ENCODE measurements at places on chromosomes 16 and 17.

- no peak for DNase-seq
These were observed 244.2 kb downstream of the GSG1L start for GRCh38 chr16:27819356-27819755.

DNA sequence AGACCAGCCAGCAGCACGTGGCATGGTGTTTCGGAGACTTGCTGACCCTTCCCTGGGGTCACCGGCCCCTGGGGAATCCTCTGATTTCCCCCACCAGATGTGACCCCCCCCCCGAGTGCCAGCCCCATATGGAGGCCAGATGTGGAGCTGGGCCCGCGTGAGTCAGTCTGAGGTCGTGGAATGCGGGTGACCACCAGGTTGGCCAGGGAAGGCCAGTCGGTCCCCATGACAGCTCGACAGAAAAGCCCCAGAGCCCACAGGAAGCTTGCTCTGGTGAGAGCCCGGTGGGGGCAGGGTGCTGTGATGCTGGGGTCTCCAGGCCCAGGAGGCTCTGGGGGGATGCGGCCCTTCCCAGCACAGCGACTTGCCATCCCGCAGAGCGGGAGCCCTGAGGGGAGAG lies 209.0 kb downstream of the NTN1 start:
- no peak for DNase-seq

GRCh38 chr17:37106049-37106448 lies 157.3 kb downstream of the AATF start:
- DNase-seq: no peak

DNA sequence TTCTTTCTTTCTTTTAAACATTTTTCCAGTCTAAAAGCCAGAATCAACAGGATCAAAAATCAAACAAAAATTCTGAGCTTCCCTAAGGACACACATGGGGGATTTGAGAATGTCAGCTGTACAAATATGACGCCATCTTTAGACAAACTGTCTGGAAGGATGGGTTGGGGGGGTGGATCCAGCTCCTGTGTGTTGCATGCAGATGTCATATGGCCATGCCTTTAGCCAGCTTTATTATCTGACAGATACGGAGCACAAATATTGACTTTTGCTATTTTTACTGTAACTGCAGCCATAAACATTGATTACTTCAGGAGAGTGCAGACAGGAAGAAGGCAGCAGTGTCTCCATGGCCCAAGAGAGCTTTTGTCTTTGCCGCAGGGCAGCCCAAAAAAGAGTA lies 279.4 kb upstream of the ELAC2 start:
- DNase-seq: no peak

- no peak for DNase-seq
These were observed 454.3 kb upstream of the CDH11 start for GRCh38 chr16:65576139-65576538.

- no peak for DNase-seq
These were observed 9.1 kb upstream of the SCNN1B start for GRCh38 chr16:23293016-23293415.

DNA sequence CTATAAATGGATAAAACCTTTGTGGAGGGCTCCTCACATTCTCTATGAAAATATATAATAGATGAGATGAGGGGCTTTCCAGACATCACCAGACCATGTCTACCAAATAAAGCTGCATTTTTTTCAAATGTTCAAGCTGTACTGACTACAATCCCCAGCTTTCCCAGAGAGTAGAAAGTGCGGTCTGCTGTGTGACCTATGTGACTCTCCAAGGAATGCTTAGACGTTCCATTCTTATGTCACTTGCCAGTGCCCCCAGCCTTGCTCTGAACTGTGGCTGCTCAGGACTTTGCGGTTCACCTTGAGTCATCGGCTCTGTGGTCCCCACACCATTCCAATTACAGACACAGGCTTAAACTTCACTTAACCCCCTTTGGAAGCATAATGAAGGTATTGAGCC lies 47.8 kb upstream of the SCNN1B start:
- DNase-seq: no peak

- DNase-seq: no peak
These were observed 13.3 kb upstream of the MYH8 start for GRCh38 chr17:10435096-10435495.

DNA sequence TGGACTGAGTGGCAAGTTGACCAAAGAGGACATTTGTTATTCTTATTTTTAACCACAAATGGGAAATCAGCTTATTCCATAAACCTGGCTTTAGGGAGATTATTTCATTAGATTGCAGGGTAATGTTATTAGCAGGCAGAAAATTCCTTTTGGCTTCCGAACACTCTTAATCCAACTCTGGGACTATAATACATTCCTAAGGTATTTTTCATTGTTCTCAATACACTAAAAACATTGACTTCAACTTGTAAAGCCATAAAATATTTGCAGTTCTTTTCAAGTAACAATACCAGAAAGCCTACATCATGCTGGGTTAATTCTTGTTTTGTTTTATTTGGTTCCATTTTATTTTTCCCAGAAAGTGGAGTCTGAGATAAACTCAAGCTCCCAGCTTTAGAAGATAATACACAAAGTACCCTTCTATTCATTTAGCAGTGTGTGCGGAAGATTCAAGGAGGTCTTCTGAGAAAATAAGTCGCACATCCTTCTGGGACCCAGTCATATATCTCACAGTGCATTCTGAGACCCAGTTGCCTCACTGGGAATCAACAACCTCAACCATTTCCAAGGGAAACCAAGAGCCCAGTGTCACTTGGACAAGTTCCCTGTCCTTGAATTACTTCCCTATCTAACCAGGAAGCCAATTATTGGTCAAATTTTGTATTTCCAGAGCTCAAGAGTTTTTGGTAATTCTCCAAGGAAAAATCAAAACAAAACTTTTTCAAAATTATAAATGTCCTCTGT lies 389.6 kb upstream of the DYNLRB2 start:
- no peak for DNase-seq

DNA sequence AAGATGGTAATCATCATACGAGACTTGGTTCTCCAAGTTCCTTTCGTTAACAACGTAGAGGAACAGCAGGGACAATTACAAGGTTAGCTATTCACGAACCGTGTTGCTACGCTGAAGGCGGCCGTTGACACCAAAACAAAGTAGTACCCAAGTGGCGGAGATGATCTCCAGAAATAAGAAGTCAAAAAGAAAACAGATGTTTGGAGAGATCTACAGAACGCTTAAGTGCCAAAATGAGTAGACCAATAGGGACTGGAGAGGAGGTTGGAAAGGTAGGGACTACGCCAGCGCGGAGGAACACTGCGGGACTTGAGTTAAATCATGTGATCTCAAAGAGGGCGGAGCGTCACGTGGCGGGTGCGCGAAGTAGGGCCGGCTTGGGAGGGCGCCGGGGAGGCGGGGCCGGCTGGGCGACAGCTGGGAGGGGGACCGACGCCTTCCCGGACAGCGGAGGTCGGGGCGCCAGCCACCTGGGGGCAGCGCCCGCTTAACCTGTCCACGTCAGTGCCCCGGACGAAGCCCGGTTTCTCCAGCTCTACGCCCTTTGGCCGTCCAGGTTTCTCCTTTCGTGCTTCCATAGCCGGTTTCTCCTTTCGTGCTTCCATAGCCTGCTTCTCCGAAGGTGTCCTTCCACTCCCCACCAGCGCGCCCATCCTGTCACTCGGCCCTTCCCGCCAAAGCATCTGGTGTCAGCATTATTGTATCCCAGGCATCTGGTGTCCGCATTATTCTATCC lies 636 bp upstream of the GABARAP start:
- DNase-seq: peak; percentile 91

GRCh38 chr17:35069311-35069710 lies 5.8 kb upstream of the RFFL start:
- no peak for DNase-seq

- no peak for DNase-seq
These were observed 19.5 kb downstream of the ANKRD40 start for GRCh38 chr17:50688245-50688644.

DNA sequence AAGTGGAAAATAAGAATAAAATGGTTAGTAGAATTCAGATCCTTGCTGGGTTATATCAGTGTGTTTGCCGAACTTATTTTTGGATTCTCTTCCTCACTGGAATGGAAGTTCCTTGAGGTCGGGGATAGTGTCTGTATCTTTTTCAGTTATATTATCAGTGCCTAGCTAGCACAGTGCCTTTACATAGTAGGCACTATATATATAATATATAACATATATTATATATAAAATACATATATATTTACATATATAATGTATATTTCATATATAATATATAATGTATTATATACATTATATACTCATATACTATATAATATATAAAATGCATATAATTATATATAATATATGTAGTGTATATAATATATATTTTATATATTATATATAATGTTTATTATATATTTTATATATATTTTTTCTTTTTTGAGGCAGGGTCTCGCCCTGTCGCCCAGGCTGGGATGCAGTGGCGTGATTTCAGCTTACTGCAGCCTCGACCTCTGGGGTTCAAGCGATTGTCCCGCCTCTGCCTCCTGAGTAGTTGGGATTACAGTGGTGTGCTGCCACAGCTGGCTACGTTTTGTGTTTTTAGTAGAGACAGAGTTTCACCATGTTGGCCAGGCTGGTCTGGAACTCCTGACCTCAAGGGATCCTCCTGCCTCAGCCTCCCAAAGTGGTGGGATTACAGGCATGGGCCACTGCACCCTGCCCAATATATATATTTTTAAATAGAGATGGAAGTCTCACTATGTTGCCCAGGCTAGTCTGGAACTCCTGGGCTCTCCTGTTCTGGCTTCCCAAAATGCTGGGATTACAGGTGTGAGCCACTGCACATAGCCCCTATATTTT lies 3.2 kb downstream of the NFATC3 start:
- no peak for DNase-seq

DNA sequence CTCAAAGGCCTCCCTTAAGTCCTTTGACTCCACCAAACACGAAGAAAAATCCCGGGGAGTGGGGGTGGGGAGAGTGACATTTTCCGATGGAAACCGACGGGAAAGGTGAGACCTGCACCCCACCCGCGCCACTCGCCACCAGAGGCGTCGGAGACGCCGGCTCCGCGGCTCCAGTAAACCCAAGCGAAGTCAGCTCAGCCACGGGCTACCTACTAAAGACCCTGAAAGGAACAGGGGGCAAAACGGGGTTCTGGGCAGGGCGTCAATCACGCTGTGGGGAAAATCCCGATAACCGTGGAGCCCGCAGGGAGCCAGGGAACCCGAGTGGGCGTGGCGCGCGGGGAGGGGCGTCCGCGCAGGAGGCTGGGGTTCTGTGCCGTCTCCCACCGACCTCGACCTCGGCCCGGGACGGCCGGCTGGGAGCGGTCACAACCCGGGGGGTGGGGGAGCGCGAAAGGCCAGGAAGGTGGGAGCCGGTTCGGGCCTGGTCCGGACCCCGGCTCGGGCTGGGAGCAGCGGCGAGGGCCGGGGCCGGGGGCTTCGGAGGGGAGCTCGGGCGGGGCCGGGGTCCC lies 565 bp downstream of the WDR45B start:
- peak; percentile 6 for DNase-seq

DNA sequence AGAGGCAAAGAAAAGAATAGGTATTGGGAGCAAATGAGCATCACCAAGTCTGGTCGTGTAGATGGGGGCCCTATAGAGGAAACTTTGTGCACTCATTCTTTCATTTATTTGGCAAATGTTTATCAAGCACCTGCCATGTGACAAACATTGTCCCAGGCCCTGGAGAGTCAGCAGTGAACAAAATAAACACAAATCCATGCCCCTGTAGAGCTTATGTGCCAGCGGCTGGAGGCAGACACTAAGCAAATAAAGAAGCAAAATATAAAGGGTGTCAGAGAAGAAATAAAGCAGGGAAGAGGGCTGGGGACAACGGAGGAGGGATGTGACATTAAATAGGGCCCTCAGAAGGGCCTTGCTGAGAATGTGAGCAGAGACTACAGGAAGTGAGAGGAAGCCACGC lies 45.5 kb downstream of the KATNIP start:
- no peak for DNase-seq

GRCh38 chr17:81406117-81406953 lies 11.1 kb downstream of the BAHCC1 start:
- no peak for DNase-seq

GRCh38 chr17:45318561-45319230 lies 1.9 kb upstream of the MAP3K14 start:
- DNase-seq: no peak

DNA sequence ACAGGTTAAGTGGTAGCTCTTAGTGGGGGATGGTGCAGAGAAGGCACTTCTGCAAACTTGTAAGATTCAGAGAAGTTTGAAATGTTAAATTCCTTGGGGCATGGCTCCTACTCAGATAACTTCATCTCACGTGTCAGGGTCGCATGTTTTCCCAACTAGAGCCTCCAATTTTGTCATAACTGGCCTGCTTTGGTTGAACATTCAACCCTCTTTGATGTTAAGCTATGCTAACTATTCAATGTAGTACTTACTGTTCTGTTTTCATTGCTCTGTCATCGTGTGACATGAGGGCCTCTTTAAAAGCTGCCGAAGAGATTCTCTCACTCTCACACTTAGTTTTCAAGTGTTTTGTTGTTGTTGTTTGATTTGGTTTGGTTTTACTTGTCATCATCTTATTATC lies 280.8 kb downstream of the CDH11 start:
- DNase-seq: no peak

DNA sequence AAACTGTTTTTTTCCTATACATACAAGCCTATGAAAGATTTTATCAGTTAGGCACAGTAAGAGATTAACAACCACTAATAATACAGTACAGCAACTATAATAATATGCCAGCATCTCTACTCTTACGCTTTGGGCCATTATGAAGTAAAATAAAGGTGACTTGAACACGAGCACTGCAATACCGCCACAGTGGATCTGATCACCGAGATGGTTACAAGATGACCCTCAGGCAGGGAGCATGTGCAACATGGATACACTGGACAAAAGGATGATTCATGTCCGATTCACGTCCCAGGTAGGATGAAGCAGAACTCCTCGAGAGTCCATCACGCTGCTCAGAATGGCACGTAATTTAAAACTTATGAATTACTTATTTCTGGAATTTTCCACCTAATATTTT lies 10.5 kb downstream of the PELP1 start:
- DNase-seq: no peak

DNA sequence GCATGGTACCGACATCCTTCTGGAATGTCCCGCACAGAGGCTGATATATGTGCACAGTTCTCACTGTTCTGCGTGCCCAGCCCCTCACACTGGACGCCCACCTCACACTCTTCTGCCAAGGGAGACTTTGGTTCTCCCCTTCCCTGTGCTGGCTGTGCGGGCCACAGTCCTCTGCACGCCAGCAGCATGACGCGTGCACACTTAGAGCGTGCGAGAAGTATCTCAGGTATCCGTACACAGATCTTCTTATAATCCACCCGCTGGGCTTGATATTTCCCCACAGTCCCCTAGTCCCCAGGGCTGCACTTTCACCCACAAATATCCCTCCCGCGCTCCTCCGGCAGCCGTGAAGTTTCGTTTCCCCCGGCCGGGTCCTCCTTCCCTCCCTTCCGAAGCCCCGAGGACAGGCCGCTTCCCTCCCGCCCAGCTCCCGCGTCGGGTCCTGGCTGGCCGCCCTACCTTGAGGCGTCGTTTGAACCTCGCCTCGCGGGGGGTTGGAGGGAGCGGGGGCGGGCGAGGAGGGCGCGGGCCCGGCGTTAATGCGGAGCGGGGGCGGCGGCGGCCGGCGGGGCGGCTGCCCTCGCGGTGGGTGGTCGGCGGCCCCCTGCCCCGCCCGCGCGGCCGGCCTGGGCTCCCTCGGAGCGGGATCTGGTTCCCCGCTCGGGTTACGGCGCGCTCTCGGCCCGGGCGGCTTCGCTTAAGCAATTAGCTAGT lies 5.0 kb upstream of the FOXF1 start:
- DNase-seq: no peak

- DNase-seq: no peak
These were observed 434.0 kb upstream of the CDH5 start for GRCh38 chr16:65932350-65933072.

- peak; percentile 71 for DNase-seq
These were observed 27.3 kb downstream of the TBC1D16 start for GRCh38 chr17:80008383-80008840.

Measured in CD4-positive, alpha-beta T cell treated with Interleukin-6 at 100 ng/mL for 8 hours (primary cell).